SJSA1 (cell line): ENCODE measurements at places on chromosomes 2 and 18. TPM values are rescaled to one million over a fixed set of nuclear protein-coding genes. Genes with fewer than 3 reads are reported as not detected.

PTH2R gene
- total RNA-seq: not detected in 2 replicates

C2orf72 gene
- total RNA-seq: 0.41 TPM in 1 of 2 replicates, not detected in the other

IL36B gene
- total RNA-seq: not detected in 2 replicates

ABCG5 gene
- not detected in 2 replicates for total RNA-seq

TMX3 gene
- total RNA-seq: 118 and 130 TPM in 2 replicates

MOGAT1 gene
- total RNA-seq: not detected in 2 replicates

ANKRD30BL gene
- total RNA-seq: not detected in 2 replicates

OTX1 gene
- 0.66 and 0.74 TPM in 2 replicates for total RNA-seq

INPP5D gene
- 2.6 and 13.3 TPM in 2 replicates for total RNA-seq

NEU2 gene
- not detected in 2 replicates for total RNA-seq

MEP1B gene
- total RNA-seq: not detected in 2 replicates

GALNT14 gene
- total RNA-seq: 0.21 TPM in 1 of 2 replicates, not detected in the other

ADRA2B gene
- total RNA-seq: not detected in 2 replicates

RGPD4 gene
- total RNA-seq: not detected in 2 replicates

GKN1 gene
- total RNA-seq: not detected in 2 replicates

MC4R gene
- not detected in 2 replicates for total RNA-seq
